Left ventricle myocardium superior (tissue), 1 donor: ENCODE measurements at places on chromosomes 6 and 20. TPM values are rescaled to one million over a fixed set of nuclear protein-coding genes. Genes with fewer than 3 reads are reported as not detected.

The TRAPPC3L gene
- total RNA-seq, result 0.40 TPM

DNA sequence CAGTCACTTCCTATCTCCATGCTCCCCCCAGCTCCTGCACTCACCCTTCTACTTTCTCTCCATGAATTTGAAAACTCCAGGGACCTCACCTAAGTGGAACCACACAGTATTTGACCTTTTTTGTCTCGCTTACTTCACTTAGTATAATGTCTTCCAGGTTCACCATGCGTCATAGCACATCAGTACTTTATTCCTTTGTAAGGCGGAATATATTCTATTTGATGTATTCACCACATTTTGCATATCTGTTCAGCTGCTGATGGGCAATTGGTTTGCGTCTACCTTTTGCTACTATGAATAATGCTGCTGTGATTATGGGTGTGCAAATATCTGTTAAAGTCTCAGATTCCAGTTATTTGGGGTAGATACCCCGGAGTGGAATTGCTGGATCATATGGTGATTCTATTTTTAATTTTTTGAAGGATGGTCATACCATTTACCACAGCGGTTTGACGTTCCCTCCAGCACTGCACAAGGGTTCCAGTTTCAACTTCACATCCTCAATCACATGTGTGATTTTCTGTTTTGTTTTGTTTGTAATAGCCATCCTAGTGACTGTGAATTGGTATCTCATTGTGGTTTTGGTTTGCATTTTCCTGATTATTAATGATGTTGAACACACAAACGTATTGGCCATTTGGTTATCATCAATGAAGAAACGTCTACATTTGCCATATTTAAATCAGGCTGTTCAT is 20.3 kb upstream of the SYNDIG1 start:
- DNase-seq, result no peak

GRCh38 chr20:848193-848592 is 14.7 kb downstream of the FAM110A start:
- DNase-seq, result no peak

GRCh38 chr6:143664171-143664570 is 13.6 kb upstream of the PHACTR2 start:
- no peak for DNase-seq

- DNase-seq, result no peak
These were observed 12.8 kb downstream of the GSTA1 start for GRCh38 chr6:52790861-52791260.

- DNase-seq, result no peak
These were observed 463.9 kb upstream of the JARID2 start for GRCh38 chr6:14781772-14782525.

DNA sequence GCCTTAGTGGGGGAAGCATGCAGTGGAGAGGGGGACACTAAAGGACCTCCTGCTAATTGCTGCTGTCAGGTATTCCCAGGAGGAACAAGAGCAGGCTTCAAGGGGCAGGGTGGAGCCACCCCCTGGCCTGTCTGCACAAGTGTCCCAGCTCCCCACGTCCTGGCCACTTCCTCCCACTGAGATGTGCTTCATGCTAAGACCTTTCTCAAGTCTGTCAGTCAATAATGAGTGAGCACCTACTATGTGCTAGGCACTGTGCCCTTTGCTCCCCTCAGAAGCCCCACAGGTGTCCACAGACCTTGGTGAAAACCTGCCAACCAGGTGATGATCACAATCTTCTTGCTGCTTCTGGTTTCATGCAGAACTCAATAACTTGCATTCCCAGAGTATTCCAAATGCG is 147.9 kb downstream of the UNC5CL start:
- DNase-seq, result no peak

DNA sequence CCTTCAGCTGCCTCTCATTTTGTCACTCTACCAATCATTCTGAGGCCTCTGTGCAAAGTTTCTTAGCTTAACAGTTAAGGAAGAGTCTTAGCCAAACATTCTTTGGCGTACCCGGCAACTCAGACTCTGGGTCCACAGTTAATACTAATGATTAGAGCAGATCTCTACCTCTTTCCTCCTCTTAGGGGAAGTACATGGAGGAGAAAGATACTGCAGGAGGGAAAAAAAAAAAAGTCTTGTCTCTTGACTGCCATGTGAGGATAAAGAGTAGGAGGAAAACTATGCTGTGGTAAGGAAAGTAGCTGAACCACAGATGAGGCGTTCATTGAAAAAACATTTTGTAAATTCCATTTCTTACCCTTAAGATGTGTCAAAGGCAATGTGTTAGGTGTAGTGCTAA is 44.0 kb upstream of the MARCKS start:
- DNase-seq, result no peak

DNA sequence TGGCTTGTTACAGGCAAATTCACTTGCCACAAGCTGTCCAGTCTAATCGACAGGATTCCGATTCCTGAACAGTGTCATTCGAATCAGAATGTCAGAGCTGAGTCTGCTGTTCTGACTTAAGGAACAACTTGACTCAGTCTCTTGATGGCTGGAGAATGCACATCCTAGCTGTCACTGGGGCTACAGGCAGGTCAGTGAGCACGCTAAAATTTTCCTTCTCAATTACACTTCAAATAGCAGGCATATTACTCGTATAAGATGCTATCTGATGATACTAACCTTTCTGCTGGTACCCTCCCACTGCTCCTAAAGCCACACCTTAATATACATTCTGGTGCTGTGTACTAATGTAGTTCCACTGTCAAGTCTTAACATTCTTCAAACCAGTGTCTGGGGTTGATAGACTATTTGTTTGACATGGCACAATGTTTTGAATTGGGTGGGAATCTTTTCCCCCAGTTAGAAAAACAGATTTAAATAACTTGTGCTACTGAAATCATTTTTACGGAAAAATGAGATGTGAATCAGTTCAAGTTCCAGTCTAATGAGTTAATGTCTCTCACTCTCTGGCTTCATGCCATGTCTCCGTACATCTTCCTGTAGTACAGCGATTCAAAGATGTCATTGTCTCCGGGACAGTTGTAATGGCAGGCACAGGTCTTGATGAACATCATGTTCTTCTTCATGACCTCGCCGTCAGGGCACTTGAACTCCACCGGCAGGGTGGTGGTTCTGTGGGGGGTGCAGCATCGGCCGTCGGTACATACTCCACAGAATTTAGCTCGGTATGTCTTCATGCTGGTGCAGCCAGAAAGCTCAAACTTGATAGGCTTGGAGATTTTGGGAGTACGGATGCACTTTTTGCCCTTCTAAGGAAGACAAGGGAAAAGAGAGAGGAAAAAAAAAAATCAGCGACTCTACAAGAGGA is 2.2 kb downstream of the CCN2 start:
- no peak for DNase-seq

The SLC12A5 gene
- total RNA-seq, result 1.3 TPM

The C4A gene
- total RNA-seq, result 96.3 TPM

The APOM gene
- 2.4 TPM for total RNA-seq

DNA sequence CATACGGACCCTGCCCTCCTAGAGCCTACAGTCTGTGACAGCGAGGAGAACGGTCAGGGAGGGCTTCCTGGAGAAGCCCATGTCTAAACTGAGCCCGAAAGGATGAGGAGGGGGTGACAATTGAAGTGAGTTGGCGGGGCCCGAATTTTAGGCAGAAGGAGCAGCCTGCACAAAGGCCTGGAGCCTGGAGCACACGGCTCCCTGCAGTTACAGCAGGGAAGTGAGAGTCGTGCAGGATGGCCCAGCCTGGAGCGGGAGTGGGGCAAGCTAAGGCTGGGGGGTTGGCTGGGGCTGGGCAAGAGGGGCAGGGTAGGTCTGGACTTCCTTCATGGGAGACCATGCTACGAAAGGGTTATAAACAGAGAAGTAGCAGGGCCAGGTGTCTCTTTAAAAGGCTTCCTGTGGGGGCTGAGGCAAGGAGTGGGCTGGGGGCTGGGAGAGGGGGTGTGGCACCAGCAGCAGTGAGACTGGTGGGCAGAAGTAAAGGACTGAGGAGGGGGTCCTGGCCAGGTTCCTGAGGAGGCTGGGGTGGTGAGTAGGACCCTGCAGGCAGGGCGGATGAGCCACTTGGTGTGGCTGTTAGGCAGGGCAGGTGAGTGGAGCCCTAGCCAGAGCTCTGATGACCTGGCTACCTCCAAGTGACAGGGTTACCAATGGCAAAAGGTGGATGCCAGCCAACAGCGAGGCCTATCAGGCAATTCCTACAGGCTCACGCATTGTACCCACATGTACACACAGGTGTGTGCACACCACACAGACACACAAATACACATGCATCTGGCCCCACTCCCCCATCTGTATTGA is 119.2 kb downstream of the MRPL14 start:
- DNase-seq, result peak; percentile 19

DNA sequence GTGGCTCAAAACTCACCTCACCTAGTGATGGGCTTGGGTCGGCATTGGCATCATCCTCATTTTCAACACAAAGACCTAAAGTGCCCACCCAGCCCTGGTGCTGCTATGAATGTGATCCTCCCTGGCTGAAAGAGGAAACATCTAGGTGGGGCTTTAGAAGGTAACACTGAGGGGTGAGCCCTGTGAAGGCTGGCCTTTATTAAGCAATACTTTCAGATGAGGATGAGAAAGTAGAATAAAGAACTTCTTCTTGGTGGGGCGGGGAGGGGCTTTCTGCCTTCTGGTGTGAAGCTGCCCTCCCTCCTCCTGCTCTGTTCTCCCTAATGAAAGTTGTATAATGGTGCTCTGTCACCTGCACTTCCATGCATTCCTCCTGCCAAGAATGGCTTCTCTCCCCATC is 133.0 kb upstream of the TRAF3IP2 start:
- DNase-seq, result no peak

DNA sequence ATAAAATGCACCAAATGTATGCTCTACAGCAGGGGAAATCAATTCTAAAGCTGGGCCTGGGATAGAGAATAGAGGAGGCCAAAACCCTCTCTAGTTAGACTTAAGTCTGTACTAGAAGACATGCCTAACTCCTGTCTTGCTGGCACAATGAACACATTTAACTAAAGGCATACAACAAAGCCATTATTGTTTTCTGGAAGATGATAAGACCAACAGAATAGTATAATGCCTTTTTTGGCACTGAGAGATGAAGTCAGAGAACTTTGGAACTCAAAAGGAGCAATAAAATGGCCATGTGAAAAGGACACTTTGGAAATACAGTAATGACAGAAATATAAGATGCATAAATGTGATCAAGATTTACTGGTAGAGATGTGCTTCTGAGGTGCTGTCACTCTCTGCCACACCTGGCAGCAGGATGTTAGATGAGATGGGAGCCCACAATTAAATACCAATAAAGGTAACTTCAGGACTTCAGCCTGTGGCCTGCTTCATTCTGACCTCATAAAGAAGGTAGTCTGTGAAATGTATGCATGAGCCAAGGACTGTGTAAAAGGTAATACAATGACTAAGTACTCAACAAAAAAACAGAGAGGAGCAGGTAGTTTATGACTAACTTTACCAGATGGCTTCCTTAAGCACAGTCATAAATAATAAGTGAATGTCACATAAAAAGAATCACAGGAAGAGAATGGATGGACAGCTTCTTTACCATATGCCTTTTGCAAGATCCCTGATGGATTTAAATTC is 333.4 kb downstream of the BCKDHB start:
- DNase-seq, result no peak

- DNase-seq, result no peak
These were observed 36.3 kb upstream of the SULF2 start for GRCh38 chr20:47821481-47822100.

DNA sequence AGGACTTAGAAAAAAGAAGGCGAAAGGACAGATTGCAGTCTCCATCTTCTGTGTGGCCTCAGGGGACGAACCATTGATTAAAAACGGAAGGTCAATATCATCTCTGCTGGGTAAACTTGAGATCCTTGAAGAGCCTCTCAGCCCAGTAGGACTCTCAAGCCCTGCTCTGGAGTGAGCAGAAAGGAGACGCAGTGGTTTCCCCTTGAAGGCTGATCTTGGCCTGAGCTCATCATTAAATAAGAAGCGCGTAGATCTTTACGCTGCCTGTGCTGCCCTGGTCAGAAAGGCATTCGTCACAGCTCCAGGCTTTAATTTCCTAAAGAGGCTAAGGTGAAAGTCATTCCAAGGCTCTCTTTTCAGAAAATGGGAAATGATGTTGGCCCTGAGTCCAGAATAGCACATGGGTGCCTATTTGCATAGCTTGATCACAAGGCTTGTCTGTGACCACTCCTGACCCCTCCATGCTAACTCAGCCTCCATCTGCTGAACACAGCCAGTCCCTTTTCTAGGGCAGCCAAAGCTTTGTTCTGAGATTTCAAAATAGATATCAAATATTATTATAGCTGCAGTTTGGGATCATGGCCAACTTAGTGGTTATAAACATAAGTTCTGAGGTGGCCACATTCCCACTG is 29.3 kb upstream of the XRN2 start:
- no peak for DNase-seq

DNA sequence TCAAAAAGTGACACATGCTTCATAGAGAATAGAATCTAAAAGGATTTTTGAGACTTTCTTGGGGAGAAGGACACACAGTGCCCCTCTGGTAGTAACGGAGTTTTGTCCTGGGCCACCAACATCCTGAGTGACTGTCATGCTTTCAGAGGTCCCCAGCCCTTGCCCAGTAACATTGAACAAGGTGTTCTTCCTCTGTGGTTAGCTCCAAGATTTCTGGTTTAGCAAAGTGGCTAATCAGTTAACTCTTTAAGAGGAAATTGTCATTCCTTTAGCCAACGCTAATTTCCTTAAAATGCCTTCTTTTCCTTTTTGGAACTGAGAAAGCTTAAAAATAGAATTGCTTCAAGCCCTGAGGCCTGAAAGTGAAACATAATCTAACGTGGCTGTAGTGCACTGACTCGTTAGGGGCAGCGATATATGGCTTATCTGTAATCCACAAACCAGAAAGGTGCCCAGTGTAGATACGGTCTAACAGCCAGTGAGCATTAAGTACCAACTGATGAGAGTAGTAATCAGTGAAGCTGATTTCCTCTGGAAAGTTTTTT is 7.8 kb downstream of the E2F3 start:
- DNase-seq, result no peak

- no peak for DNase-seq
These were observed 157.7 kb downstream of the VEGFA start for GRCh38 chr6:43927532-43928210.

DNA sequence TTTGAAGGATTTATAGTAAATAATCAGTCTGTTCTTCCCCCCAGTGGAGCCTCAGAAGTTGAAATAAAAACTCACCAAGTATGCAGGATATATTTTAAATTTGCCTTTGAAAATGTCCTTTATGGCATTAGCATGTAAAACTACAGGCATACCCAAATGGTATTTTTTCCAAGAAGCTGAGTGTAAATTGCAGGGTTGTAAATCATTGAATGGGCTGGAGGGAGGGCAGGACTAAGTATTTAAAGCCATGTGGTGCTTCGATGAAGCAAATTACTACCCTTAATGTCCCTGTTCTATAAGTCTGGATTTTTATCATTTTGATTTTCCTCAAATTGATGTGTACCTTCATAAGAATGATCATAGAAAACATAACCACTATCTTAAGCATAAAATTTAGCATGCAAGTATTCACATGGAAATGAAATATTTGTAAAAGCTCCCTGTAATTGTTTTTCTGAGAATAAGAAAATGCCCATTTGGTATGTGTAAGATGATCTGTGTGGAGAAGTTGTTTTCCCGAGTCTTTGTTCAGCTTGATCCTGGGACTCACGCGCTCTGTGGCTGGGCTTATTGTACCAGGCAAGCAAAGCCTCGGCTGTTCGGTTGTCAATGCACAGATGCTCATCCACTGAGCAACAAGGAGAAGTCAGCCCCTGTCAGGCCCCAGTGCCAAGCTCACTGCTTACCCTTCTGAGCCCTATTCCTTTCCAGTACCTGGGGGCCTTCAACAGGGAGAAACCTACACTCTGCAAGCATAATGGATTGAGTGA is 66.7 kb downstream of the CD164 start:
- DNase-seq, result no peak

- DNase-seq, result no peak
These were observed 575 bp upstream of the MICAL1 start for GRCh38 chr6:109456111-109456583.

The EPB41L1 gene
- total RNA-seq, result 19.6 TPM
